Vagina (tissue), 2 donors: ENCODE measurements at places on chromosomes 3 and 15. TPM values are rescaled to one million over a fixed set of nuclear protein-coding genes. Genes with fewer than 3 reads are reported as not detected.

DNA sequence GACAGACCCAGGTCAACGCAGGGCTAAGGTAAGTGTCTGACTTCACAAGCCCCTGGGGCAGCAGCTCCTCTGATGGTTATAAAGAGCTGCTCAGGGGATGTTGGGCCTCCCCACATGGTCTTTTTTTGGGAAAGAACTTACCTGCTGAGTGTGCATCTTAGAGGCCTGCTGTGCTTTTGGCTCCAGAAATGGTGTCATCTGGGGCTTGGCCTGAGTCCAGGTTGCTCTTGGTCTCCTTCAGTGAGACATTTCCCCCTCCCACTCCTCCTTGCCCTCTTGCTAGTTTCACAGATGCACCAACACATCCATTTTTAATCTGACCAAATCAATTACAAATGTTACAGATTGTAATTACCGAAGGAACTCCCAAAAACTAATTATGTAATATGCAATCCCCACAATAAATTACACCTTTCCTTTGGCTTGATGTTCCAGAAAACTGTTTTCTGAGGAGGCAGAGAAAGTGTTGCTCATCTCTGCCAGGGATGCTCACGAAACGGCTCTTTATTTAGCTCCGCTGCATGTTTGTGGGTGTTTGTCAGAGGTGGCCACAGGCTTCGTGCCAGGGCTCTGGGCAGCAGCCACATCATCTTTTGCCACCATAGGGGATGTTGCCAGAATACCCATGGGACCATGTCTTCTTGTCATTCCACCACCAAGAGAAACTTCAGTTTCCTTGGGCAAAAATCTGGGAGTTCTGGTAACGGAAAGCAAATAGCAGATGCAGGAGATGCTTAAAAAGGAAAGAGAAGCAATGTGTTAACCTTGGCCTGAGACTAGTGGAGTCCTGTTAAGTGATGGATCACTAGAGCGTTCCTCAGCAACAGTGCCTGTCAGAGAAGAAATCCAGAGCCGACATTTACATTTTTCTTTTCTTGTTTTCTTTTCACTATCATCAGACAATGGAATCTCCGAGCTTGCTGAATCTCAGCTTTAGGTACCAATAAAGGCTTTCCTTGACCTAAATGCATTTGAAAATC is 799.9 kb downstream of the AGBL1 start:
- H3K4me3 ChIP-seq: no peak overlapping the region
- no peaks in the 10 kb centered on the region for H3K4me1 ChIP-seq
- no peaks in the 10 kb centered on the region for H3K36me3 ChIP-seq
- DNase-seq: no peak

- H3K27me3 ChIP-seq: no peaks in the 10 kb centered on the region
- H3K36me3 ChIP-seq: no peaks in the 10 kb centered on the region
- DNase-seq: no peak
- no peak overlapping the region for H3K27ac ChIP-seq
These were observed 447.8 kb downstream of the FHIT start for GRCh38 chr3:60803216-60804173.

The LNP1 gene
- total RNA-seq: 4.4 TPM

DNA sequence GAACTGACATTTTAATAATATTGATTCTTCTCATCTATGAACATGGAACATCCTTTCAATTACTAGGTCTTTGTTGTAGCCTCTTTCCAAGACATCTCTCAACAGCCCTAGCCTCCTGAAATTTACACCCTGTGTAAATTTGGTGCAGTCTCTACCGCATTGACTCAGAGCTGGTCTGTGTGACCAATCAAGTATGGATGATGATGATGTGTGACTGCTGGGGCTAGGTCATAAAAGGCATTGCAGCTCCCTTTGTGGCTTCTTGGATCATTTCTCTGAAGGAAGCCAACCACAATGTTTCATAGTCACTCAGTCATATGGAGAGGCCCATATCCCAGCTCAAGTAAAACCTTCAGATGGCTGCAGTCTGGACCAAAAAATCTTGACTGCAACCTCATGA is 62.1 kb upstream of the FAM3D start:
- no peaks in the 10 kb centered on the region for H3K4me1 ChIP-seq
- H3K27ac ChIP-seq: no peak overlapping the region
- H3K4me3 ChIP-seq: no peak overlapping the region
